ENCODE measurements at places on chromosomes 2 and 18.

DNA sequence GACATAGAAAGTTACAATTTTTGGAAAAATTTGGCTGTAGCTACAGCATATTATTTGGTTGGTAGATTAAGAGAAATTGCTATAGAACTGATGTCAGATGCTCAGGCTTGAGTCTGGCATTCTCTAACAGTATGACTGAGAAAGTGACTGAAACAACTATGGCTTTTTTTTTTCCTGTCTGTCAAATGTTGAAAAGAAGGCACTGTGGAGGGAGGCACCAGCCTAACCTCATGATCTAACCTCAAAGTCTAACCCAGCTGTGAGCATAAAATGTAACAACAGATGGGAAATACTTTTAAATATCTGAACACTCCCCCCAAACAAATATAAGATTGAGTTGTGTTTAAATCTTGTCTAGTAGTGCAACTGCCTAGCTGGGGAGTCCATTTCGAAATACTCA lies 629.1 kb downstream of the LRP1B start:
- DNase-seq = no peak

GRCh38 chr2:30422444-30423040 lies 24.5 kb upstream of the LCLAT1 start:
- DNase-seq = no peak

- no peak for DNase-seq
Measured at GRCh38 chr2:182142062-182142461, 156.4 kb downstream of the PPP1R1C start.

GRCh38 chr18:77059294-77059916 lies 73.2 kb downstream of the MBP start:
- DNase-seq = no peak

GRCh38 chr2:230807729-230808128 lies 57.0 kb upstream of the ITM2C start:
- DNase-seq = no peak

GRCh38 chr2:181989099-181989498 lies 3.4 kb downstream of the PPP1R1C start:
- DNase-seq = no peak

DNA sequence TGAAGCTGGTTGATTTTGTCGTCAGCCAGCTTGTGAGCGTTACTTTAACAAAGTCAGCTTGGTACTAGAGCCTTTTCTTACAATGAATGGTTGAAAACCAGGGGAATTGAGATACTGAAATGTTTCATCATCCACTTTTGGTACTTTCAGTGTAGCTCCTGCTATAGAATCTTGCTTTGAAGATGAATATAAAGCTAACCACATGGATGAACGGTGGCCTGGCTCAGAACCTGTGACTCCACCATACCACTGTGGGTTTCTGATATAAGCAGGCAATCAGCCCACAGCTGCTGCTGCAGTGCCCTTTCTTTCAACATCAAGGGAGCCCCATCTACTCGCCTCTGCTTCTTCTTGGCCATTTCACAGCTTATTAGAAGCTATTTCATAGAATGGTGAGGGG lies 53.2 kb upstream of the GPR45 start:
- DNase-seq = no peak

DNA sequence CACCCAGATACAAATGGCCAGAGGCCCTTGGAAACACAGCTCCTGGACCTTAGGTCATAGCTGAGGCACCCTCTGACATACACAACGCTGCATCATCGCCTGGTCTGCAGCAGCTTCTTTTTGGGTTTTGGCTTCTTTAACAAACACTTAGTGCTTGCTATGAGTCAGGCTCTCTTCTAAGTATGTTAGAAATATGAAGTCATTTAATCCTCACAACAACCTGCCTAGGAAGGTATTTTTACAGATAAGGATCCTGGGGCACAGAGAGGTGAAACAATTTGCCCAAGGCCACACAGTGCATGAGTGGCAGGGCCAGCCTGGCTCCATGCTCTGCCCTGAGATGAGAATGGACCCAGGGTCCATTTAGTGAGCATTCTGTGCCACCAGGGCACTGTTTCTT lies 96.6 kb downstream of the TMEM17 start:
- DNase-seq = no peak

GRCh38 chr2:67612576-67613042 lies 215.5 kb downstream of the ETAA1 start:
- DNase-seq = no peak

GRCh38 chr18:22974001-22974400 lies 40.9 kb downstream of the RBBP8 start:
- DNase-seq = no peak

GRCh38 chr2:216792222-216793021 lies 67.4 kb downstream of the TNP1 start:
- DNase-seq = no peak
